OCI-M1 (cell line): ENCODE measurements at places on chromosomes 6 and 20.

GRCh38 chr6:40606981-40607380 is 19.8 kb upstream of the LRFN2 start:
- DNase-seq, result no peak

GRCh38 chr6:10033223-10033829 is 381.5 kb downstream of the TFAP2A start:
- DNase-seq, result peak; percentile 10

DNA sequence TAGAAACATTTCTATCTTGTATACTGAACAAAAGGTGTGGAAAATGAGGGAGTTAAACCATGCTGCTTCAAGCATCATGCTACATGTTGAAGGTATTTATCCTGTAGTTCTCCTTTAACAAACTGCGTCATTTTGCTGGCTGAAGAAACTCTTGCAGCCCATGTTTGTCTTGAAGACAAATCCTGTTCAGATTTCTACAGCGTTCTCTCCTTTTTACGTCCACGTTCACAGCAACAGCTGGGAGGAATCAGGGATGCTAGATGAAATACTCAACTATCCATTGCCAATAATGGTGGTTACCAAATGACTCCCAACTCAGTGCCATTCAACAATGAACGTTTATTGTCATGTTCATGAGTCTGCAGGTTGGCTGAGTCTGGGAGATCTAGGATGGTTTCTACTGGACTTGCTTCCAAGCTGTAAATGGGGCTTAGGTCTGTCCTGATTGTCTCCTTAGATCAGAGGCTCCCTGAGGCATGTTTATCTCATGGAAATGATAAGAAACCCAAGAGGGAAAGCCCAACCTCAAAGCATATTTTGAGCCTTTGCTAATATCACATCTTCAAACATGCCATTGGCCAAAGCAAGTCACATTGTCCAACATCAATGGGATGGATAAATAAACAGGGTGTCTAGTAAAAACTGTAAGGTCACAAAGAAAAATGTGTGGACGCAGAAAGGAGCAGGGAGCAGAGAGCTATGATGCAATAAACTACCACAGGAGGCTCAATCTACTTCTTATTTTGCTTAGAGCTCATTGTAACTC is 2.7 kb upstream of the PLCB1 start:
- no peak for DNase-seq

- DNase-seq, result no peak
These were observed 32.0 kb downstream of the KCNQ2 start for GRCh38 chr20:63440366-63440955.

DNA sequence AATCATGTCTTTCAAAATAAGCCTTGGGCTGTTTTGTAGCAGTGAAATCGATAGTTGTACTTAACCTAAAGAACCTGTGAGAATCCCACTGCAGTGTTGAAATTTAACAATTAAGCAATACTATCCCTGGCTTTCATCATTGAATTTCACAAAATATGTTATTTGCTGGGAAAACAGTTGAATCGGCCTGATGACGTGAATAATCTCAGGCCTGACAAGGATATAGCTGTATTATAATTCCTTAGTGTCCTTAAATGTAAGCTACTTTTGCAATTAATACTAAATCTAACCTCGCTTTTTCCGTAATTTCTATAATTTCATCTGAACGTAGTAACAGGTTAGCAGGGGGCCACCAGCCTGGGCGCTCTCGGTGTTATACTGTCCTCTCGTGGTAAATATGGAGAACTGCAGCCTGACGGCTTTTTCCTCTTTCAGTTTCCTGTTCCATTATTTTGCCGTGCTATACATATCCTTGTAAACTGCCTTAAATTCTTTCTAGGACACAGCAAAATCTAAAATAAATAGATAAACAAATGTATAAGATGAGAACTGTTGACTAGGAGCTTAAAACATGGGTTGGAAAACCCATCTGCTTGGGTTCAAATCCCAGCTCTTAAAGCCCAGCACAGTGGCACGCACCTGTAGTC is 24.0 kb downstream of the MTFR2 start:
- DNase-seq, result peak; percentile 88

GRCh38 chr6:134287859-134288537 is 29.9 kb downstream of the SGK1 start:
- no peak for DNase-seq
